ENCODE measurements at places on chromosomes 6 and 20.
A peak's percentile ranks its signal among the peaks of the same experiment; 100 is the strongest.

DNA sequence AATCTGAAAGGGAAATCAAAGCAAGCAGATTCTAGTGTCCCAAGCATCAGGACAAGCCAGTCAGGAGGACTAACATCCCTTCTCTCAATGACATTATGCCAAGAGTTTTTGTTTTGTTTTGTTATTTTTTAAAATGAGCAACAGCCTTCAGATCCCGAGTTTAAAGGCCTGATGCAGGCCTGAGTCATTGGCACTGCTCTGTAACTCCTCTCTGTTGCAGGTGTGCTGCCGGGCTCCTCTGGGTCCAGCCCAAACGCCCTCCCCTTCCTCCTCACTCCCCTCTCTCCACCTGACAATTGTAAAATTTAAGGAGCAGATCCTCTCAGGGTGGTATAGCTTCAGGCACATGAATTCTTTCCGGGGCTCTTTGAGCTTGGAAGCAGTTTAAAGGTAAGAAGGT lies 502.0 kb downstream of the BMP2 start:
- no peak for DNase-seq

DNA sequence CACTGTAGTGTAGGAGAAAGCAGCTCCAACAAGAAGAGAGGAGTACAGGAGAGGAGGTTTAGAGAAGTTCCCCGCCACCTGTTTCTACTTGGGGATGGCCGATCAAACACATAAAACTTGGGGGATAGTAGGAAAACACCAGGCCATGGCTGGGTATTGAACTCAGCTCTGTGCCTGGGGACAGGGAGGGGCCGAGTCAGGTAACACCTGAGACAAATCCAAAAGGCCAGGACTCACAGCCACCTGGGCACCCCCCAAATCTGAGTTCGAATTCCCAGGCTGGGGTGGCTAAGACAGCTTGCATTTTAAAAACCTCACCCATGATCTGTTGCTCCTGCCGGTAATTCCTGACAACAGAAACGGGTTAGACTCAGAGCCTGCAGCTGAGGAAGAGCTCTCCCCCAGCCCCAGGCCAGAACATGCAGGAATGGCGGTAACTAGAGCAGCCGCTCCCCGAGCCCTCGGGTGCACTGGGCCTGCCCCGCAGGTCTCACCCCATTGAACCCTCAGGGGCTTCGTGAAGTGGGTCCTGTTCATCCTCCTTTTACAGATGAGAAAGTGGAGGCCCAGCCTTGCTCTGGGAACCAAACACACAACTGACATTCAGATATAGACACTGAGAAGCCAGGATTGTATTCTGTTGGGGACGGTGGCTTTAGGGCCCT lies 61.0 kb downstream of the TCP11 start:
- DNase-seq: no peak

DNA sequence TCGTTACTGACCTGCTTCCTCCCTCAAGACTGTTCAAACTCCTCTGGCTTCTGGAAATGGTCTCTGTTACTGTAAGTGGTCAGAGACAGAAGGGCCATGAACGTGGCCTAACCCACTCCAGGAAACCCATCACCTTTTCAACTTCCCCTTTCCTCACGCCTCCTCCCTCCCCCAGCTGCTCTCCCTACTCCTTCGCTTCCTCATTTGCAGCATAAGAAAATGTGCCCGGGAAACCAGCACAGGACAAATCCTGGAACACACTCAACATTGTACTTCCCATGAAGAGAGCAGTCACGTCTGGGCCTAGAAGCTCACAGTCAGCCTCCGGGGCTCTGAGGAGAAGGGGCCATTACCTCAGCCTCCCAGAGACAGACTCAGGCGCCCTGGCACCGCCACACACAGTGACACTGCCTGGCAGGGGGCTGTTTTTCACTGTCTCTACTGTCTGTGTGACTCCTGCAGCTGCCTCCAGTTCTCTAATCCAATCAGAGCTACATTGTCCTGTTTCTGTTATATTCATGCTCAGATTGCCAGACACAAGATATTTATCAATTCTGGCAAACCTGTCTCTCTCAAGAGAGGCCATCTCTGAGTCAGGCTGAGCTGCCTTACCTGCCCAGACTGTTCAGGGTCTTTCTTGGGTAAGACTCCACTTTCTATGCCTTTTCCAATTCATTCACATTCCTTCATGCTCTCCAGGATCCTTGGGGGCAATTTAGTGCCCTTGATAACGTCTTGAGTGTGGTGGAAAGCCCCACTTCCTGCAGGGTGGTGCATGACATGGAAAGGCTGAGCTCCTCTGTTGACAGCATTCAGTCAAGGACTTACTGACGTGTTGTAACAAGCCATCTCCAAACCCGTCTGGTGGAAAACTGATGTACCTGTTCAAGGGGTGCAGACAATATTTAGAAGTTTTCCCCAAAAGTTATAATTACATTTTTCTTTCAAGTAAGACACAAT lies 242.2 kb downstream of the HIVEP2 start:
- DNase-seq: no peak

DNA sequence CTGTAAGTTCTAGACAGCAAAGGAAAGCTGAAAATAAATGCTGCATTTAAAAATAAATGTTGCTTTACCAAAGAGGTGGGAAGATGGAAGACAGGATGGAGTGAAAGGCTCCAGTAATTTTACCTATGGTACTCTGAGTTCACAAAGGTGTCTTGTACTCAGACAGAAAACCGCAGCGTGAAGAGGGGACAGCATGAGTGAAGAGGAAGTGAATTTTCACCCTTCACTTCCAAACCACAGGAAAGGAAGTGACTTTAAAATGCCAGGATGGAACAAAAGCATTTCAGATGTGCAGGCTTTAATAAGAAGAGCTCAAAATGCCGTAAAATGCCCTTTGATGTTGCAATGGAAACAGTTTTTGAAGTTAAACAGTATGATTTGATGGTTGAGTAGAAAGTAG lies 91.2 kb upstream of the TINAG start:
- DNase-seq: no peak

GRCh38 chr6:1554476-1555310 lies 55.0 kb upstream of the FOXC1 start:
- peak; percentile 46 for DNase-seq

DNA sequence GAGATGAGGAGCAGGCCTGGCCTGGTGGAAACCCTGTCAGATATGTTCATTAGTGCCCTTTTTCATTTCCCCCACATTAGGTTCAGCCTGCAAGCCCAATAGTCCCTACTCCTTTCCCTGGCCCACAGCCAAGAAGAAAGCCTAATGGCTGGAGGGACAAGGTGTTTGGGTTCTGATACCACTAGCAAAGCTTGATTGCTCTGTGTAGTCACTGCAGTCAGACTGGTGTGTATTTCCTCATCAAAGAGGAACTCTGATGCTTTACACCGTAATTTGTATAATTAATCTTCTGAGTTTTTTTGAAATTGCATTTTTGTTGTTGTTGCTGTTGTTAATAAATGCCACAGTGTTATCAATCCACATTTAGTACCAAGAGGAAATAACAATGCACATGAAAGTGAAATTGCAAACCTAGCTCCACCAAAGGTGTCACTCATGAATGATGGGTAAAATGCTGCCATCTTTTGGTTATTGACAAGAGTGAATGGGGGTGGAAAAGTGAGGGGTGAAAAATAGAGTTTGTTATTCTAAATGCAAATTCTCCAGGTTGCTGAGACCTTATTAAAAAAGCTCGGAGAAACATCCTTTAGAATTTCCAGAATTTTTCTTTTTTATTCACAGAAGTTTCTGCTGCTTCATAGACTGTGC lies 320.2 kb upstream of the POU3F2 start:
- no peak for DNase-seq

DNA sequence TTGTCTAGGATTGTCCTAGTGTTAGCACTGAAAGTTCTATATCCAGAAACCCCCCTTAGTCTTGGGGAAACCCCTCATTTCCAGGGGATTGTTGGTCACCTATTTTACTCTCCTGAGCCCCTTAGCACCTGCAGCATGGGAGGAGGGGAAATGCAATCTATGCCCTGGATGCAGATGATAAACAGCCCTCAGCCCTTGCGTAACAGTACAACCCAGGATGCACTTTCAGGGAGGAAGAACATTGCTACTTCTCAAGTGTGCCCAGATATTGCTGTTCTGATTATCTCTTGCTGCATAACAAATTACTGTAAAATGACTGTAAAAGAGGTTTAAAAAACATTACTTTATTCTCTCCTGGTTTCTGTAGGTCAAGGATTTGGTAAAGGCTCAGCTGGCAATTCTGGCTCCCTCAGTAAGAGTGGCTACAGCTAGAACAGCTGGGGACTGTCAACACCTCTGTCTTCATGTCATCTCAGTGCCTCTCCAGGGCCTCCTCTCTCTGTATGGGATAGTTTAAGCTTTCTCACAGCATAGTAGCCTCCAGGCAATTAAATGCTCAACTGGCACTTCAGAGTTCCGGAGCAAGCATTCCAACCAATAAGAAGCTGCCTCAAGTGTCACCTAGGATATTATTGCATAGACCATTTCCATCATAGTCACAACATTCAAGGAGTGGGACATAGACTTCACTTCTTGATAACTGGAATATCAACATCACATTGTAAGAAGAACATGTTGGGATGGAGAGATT lies 117.8 kb upstream of the FOXO3 start:
- DNase-seq: no peak

- DNase-seq: no peak
These were observed 5.0 kb upstream of the FAM209A start for GRCh38 chr20:56519551-56519950.

DNA sequence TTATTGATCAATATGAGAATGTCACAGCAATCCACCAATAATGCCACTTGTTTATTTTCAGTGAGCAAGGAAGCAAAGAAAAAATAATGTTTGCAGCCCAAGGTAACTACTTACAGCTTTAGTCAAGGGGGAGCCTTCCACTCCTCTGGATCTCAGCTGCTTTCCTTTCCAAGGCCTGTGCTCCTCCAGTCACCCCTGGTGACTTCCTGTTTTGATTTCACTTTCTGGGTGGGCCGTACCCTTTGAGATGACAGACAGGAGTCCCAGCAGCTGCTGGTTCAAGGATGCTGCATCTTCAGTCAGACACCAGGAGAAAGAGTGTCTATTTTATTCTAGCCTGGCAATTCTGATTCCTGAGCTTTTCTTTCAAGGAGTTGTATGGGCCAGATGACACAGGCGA lies 5.6 kb upstream of the VNN2 start:
- DNase-seq: peak; percentile 56

- no peak for DNase-seq
These were observed 109.4 kb downstream of the TBXT start for GRCh38 chr6:166058064-166058739.

DNA sequence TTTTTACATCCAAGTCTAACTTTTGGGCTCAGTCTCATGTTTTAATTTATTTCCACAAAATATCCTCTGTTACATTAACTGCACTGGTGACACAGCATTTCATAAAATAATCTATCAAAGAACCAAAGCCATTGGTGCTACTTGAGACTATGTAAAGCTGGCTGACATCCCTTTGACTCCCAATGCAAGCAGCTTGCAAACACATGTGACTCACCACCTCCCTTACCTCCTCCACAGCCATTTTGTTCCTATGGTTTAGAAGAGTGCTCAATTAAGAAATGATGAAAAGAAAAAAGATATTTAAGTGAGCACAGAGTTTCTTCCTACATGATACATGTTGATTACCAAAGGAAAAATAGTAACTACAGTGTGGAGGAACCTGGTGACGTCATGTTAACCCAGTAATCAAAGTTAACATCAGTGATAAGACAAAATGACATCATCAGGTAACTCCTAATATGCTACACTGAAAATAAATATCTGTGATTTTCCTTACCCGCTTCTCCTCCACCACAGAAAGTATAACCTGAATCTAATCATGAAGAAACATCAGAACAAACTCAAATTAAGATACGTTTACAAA lies 53.3 kb upstream of the LGSN start:
- no peak for DNase-seq

GRCh38 chr20:24993337-24994185 lies 1.0 kb upstream of the APMAP start:
- DNase-seq: no peak

- DNase-seq: no peak
These were observed 66.5 kb upstream of the TENT5A start for GRCh38 chr6:81818901-81819361.

DNA sequence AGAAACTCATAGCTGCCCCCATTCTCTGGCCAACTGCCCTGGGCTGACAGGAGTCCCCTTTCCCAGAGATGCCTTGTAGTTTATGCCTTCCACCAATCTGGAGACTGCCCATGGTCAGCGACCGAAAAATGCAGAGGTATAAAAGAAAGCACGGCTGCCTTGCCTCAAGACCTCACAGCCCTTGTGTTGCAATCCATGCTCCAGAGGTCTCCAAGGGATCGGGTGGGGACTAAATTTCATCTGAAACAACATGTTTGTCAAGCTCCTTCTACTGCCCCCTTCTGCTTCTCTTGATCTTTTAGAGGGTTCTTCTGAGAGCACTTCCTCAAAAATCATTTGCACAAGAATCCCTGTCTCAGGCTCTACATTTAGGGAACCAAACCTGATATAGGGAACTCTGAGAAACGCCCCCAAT lies 128.8 kb downstream of the PLCB1 start:
- no peak for DNase-seq
